ENCODE measurements at places on chromosomes 16 and 17. TPM values are rescaled to one million over a fixed set of nuclear protein-coding genes. Genes with fewer than 3 reads are reported as not detected.

The SDR42E2 gene
- 0.27 TPM for polyA plus RNA-seq

The PRSS21 gene
- polyA plus RNA-seq = not detected

The ABCC12 gene
- 0.04 TPM for polyA plus RNA-seq

The AGRP gene
- polyA plus RNA-seq = 0.40 TPM

The CCL7 gene
- not detected for polyA plus RNA-seq

- no peak for DNase-seq
Observed at GRCh38 chr16:73480381-73480780, 432.5 kb upstream of the ZFHX3 start.

DNA sequence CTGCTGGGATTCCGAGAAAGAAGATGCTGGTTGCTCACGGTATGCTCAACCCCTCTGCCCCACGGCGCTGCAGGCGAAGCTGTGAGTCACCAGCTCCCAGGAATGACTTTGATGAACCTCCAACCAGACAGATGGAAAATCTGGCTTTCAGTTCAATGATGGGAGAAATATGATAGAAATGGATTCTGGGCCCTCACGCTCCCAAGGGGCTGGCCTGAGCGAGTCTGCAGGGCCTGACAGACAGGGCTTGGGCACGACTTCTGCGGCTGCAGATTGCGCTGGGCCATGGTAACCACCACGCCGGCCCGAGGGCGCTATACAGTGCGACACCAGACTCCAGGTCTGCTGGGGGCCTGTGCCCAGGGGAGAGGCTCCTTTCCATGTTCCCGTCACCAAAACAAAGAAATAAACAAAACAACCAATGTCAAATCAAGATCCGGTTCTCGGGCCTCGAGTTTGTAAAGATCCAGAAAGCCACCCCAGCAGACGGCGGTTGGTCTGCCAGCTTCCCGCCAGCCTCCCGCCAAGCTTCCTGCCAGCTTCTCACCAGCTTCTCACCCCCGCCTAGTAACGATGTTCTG, 11.1 kb upstream of the ABR start:
- no peak for DNase-seq

DNA sequence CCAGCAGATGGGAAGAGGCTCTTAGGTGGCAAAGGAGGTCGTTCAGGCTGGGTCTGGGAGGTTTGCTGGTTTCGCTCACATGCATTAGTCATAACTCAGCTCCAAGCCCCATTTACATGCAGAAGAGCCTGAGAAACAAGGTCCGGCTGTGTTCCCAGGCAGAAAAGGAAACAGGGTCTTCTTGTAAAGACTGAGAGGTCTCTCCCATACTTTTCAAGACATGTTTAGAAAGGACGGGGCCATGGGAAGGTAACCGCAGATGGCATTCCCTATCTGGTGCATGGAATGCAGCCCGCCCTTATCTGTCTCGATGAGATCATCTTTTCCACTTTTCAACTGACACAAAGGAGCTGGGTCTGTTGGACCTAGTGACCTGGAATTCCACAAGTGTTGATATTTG, 389.0 kb upstream of the CDH11 start:
- DNase-seq = no peak

GRCh38 chr17:27995554-27995953, 46.9 kb upstream of the NLK start:
- no peak for DNase-seq

DNA sequence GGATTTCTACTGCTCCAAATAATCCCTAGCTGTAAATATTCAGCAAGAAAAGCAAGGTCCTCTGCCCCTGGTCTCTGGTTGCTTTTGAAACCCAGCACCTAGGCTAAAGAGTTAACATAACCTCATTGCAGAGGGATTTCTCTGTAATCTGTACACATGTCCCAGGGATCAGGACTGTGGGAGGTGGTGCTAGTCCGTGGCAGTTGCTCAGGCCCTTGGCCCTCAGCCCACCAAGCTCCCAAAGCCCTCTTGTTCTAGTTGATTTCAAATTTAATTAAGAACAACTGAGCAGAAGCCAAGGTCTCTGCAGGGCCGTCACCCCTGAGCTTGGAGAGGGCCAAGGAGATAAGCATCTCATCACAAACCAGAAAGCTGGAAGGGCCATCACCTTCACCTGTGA, 181.1 kb downstream of the SOX9 start:
- DNase-seq = no peak

DNA sequence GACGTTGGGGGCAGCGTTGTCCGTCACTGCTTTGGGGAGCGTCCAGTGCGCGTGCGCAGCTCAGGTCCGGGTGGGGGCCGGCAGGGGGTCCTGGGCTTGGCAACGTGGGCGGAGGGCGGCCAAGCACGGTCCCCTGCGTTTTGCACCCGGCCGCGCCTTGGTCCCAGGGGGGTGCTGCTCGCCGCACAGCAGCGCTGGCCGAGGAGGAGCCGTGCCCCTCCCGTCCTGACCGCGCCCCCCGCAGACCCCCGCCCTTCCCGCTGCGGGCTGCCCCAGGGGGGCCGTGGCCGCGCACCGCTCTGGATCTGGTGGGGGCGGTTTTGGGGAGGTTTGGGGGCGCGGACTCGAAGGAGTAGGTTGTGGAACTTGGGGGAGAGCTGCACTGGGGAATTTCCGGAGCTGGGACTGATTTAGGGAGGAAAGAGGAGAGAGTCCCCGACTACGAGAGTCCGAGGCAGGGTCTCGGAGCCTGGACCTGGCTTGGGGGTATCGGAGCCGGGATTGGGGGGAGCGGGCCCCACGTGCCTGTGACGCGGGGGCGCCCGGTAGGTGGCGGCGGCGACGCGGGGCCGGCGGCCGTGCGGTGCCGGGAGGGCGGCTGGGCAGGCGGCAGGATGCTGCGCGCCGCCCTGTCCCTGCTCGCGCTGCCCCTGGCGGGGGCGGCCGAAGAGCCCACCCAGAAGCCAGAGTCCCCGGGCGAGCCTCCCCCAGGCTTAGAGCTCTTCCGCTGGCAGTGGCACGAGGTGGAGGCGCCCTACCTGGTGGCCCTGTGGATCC, at the start of gene SLC9A5:
TSS of gene SLC9A5 (plus strand) at position 579 of the 777 bp plus-strand sequence. CDS start at position 615, 36 bp downstream.
- DNase-seq = no peak

Measured in renal pelvis (tissue), 12 donors.